ENCODE measurements at places on chromosomes 7 and 10.

- DNase-seq = no peak
Measured at GRCh38 chr7:23332910-23333612, 33.9 kb downstream of the MALSU1 start.

DNA sequence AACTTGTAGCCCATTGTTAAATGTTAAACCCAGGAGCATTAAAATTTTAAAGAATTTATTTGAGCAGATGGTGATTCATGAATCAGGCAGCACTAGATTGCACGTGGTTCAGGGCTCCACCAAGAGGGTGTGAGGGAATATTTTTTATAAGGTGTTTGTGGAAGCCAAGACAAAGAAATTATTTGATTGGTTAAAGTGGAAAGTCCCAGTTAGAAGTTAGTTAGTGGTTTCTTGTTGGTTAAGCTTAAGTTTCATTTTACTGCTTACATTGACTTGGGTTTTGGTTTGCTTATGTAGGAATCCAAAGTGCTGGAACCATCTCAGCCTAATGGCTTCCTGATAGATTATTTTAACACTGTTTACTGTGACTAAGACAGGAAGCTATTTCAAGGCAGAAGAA is 906.2 kb downstream of the LRMDA start:
- no peak for DNase-seq

DNA sequence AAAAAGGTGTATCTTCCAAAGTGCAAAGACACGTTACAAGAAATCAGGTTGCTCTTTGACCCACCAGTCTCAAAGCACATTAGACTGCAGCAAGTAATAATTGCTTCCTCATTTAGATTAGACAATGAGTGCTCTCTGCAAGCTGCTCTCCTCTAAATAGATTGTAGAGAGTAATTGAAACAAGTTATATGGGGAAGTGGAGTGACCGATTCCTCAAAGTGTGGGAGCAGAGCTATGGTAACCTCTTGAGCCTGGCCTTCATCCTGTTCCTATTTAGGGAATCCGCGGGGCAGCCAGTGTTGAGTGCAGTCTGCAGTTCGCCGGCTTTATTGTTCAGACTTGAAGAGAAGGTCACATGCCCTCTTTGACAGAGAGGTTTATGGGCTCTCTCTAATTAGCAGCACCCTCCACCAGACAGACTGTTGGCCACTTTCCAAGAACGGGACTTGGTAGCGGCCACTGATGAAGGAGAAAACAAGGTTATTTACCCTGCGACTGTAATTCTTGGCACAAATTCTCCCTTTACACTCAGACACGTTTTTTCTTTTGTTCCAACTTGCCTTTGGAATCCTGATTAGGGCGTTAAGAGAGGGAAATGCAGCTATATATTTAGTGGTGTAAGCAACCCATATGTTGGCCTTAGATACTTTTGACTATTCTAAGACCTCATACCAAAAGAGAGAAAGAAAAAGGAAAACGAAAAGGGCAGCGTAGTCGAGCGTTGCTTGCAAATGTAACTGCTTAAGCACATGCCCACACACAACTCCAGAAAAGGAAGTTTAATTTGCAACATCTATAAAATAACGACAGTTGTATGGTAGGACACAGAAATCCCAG is 107.5 kb downstream of the REEP3 start:
- DNase-seq = no peak

GRCh38 chr10:35797187-35797586 is 155.1 kb upstream of the FZD8 start:
- no peak for DNase-seq

- DNase-seq = no peak
Measured at GRCh38 chr10:121792198-121792597, 135.6 kb downstream of the ATE1 start.

DNA sequence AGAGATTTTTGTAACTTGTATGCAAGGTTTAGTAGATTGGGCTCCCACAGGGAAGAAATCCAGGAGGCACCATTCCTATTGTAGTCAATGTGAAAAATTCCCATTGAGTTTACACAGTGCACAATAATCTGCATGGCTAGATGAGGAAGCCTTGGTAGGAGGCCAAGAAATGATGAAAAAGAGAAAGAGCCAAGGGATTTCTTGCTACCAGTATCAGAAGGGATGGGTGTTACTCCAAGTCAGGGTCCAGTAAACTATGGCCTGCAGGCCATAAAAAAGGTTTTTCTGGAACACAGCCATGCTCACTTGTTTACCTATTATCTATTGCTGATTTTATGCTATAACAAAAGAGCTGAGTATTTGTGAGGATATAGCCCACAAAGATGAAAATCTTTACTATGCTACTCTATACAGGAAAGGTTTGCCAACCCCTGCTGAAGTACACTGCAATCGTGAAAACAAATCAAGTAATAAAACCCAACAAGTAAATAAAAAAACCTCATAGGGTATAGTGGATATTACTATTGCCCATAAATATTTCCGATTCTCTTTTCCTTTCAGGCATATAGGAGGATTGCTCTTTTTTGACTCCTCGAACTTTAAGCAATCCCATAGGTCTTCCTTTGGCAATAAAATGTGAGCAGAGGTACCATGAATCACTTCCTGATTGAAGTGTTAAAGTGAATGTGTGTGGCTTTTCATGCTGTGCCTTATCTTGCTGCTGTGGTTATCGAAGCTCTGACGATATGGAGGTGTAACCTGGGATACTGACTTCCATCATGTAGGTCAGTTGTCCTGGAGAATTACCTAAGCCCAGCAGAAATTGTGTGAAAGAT is 256.3 kb upstream of the MAGI2 start:
- no peak for DNase-seq

- DNase-seq = peak; percentile 62
Measured at GRCh38 chr7:100483090-100483721, 521 bp upstream of the NYAP1 start.

- no peak for DNase-seq
Measured at GRCh38 chr10:70711177-70711576, 38.9 kb downstream of the ADAMTS14 start.

DNA sequence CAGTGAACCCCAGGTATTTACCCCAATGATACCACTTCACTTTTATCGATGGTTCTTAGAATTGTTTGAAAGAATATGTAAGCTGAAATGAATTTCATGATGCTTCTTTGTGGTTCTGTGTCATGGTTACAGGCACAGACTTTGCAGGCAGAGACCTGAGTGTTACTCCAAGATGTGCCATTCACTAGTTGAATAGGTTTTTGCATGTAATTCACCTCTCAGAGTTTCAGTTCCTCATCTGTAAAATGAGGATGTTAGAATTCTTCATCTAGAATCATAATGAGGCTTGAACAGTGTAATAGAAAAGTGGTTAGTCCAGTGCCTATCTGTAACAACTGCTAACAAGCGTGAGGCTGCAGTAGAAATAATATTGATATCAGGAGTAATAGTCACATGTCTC is 54.6 kb downstream of the VSTM2A start:
- no peak for DNase-seq

GRCh38 chr7:35604595-35604994 is 90.3 kb downstream of the HERPUD2 start:
- no peak for DNase-seq

- no peak for DNase-seq
Measured at GRCh38 chr7:141500608-141501007, 50.6 kb upstream of the AGK start.

DNA sequence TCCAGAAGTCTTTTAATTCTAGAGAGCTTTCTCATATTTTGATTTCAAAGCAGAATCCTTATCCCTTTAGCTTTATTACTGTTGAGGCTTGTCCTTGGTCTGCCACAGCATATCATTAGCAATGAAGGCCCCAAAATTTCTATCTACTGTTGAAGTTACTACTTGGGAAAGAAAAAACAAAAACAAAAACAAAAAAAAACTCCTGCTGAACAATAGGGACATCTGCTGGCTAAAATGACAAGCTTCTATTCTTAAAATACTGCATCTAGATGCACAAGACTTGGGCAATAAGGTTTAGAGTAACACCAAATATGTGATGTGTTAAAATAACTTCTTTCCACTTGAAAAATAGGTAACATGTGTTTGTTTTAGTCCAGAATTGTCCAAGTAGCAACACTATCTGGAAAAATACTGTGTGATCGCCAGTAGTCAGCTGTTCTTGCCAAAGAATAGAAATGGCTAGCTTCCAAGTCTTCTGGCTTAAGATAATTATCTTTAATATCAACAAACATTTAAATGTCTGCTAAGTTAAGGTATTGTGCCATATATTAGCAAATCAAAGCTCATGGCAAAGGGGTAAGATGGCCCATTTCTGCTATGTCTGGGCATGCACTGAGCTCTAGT is 3.8 kb upstream of the DMTF1 start:
- DNase-seq = no peak

GRCh38 chr7:7868572-7868899 is 100.1 kb upstream of the GLCCI1 start:
- DNase-seq = no peak

DNA sequence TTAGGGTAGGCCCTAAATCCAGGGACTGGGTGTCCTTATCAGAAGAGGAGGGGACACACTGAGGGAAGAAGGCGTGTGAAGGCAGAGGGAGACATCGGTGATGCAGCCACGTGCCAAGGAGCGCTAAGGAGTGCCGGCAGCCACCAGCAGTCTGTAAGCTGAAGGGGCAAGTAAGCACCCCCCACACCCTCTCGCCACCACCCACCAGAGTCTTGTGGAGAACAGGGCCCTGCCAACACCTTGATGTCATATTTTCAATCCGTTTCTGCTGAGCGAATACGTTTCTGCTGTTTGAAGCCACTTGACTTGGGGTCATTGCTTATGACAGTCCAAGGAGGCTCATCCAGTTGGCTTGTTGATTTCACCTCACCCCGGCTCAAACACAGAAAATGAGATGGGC is 37.9 kb downstream of the RGS10 start:
- no peak for DNase-seq

DNA sequence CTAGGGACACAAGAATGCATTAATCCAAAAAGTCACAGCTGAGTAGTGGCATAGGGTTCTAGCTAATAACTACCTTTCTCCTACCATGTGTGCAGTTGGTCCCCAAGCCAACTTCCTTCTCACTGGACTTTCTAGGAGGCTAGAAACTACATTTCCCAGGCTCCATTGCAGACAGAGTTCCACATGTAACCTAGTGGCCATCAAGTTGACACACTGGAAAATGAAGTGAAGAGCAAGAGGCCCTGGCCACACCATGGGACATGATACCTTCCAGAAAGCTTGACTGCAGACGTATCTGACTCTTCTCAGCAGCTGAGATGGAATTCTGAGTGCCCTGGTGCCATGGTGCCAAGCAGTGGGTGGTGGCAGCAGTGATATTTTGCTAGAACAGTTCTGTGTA is 49.8 kb upstream of the TMEM273 start:
- no peak for DNase-seq

Data from D721Med (cell line).